H9 (cell line): ENCODE measurements at places on chromosomes 12 and 14.

GRCh38 chr12:85549640-85550039 lies 269.6 kb downstream of the ALX1 start:
- no peaks in the 10 kb centered on the region for H3K36me3 ChIP-seq
- H3K27me3 ChIP-seq, result no peaks in the 10 kb centered on the region
- H3K4me3 ChIP-seq, result no peak overlapping the region
- no peak for DNase-seq
- H3K4me1 ChIP-seq, result peaks cover 2% of the 10 kb centered on the region; the same call in 1 of the 2 replicates

GRCh38 chr12:14942196-14942931 lies 4.0 kb upstream of the ERP27 start:
- H3K27ac ChIP-seq, result no peak overlapping the region
- no peaks in the 10 kb centered on the region for H3K27me3 ChIP-seq
- H3K36me3 ChIP-seq, result no peaks in the 10 kb centered on the region
- no peaks in the 10 kb centered on the region for H3K4me1 ChIP-seq
- DNase-seq, result no peak
- H3K4me3 ChIP-seq, result no peak overlapping the region

GRCh38 chr12:132075026-132075713 lies 68.9 kb downstream of the DDX51 start:
- no peak overlapping the region for H3K4me3 ChIP-seq
- no peaks in the 10 kb centered on the region for H3K4me1 ChIP-seq
- H3K36me3 ChIP-seq, result peaks cover 72% of the 10 kb centered on the region
- H3K27me3 ChIP-seq, result no peaks in the 10 kb centered on the region

GRCh38 chr14:61813096-61813606 lies 50.9 kb downstream of the SNAPC1 start:
- peaks cover 15% of the 10 kb centered on the region for H3K27me3 ChIP-seq
- DNase-seq, result no peak
- H3K4me1 ChIP-seq, result no peaks in the 10 kb centered on the region
- no peak overlapping the region for H3K27ac ChIP-seq
- no peaks in the 10 kb centered on the region for H3K36me3 ChIP-seq

- no peaks in the 10 kb centered on the region for H3K27me3 ChIP-seq
- DNase-seq, result no peak
- no peak overlapping the region for H3K4me3 ChIP-seq
Measured at GRCh38 chr12:45260854-45261253, 45.0 kb downstream of the ANO6 start.

DNA sequence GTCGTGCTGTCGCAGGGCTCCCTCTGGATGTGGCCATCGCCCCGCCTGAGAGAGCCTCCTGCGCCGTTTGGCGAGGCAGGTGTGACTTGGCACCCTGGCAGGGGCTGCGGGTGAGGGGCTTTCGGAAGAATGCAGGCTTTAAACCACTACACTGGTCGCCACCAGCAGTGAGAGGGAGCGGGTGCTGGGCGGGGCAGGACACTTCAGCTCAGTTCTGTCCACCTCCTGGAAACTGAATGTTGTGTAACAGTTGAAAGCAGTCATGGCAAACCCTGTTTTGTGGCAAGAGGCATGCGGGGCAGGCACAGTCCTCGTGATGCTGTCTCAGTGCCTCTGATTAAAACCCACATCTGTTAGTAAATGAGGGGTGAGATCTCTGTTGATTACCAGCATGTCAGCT lies 55.9 kb downstream of the AACS start:
- H3K4me1 ChIP-seq, result no peaks in the 10 kb centered on the region
- H3K27me3 ChIP-seq, result no peaks in the 10 kb centered on the region
- DNase-seq, result no peak

- no peak overlapping the region for H3K4me3 ChIP-seq
- no peaks in the 10 kb centered on the region for H3K27me3 ChIP-seq
- peaks cover 3% of the 10 kb centered on the region; the same call in 1 of the 2 replicates for H3K36me3 ChIP-seq
Measured at GRCh38 chr14:34030864-34031263, 80.0 kb upstream of the EGLN3 start.

DNA sequence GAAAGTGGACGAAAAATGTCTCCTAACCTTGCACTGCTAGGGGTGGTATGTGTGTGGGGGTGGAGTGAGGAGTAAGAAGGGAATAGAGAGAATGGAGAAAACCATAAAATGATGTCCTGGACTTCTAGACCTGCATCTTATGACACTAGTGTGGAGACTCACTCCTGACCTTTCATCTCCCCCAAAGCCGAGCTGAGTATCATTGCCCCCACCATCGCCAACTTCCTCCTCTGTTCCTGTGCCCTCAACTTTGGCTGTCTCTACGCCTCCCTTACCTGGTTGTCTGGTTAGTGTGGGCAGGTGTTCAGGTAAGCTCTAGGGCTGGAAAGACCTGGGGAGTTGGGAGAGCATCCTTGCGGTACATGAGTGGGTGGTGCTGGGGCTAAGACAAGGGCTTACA lies 4.5 kb upstream of the KLHL33 start:
- H3K4me1 ChIP-seq, result no peaks in the 10 kb centered on the region
- DNase-seq, result no peak
- H3K4me3 ChIP-seq, result no peak overlapping the region
- no peak overlapping the region for H3K27ac ChIP-seq
- H3K27me3 ChIP-seq, result no peaks in the 10 kb centered on the region
- H3K36me3 ChIP-seq, result peaks cover 7% of the 10 kb centered on the region; the same call in 1 of the 2 replicates

DNA sequence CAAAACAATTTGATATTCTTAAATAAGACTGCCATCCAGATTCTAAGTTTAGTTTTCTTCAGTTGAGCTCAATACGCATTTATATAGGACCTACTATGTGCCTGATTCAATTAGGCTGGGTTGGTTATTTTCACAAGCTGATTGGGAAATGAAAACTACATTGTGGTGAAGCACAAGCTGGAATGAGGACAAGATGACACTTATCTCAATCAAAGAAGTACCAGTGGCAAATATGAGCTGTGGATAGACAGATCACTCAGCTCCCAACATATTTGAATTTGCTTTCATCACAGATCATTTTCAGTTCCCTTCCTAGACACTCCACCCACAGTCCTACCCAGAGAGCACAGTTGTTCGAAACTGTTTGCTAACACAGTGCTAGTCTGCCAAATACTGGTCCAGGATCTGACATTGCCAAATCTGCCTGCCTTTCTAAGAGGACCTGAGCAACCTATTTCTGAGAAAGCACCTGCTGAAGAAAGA lies 74.7 kb downstream of the LLPH start:
- no peak for DNase-seq
- H3K36me3 ChIP-seq, result no peaks in the 10 kb centered on the region
- H3K4me3 ChIP-seq, result no peak overlapping the region
- H3K27ac ChIP-seq, result no peak overlapping the region

DNA sequence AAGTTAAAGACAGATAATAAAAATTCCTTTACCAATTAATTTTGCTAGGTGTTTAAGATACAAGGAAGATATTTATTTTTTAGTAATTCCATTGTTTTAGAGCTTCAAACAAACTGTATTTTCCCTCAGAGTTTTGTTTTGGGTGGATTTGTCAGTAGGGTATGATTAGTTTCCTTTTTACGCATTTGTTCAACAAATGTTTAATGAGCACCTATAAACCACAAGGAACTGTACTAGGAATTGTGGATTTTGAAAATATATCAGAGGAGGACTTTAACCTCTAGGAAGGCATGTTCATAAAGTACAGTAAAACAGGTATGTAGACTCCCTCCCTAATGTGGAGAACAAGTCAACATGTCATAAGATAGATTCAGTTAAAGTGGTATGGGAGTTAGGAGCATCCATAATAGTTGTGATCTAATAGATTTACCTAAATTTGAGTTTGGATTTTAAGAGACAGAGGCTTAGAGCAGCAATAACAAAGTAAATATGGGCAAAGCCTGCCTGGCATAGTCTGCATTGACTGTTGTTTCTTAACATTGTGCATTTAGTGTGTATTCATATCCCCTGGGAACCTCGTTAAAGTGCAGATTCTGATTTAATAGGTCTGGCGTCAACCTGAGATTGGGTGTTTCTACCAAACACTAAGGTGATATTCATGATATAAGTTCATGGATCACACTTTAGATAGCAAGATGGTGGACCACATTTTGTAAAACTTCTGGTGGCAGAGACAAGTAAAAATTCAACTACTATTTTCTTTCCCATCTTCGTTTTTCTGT lies 232.0 kb downstream of the ERC1 start:
- H3K4me3 ChIP-seq, result no peak overlapping the region
- no peaks in the 10 kb centered on the region for H3K36me3 ChIP-seq
- H3K4me1 ChIP-seq, result no peaks in the 10 kb centered on the region
- no peak for DNase-seq
- no peak overlapping the region for H3K27ac ChIP-seq
- H3K27me3 ChIP-seq, result no peaks in the 10 kb centered on the region

GRCh38 chr14:61222388-61222787 lies 58.8 kb downstream of the TMEM30B start:
- no peak for DNase-seq
- H3K27me3 ChIP-seq, result no peaks in the 10 kb centered on the region
- H3K36me3 ChIP-seq, result no peaks in the 10 kb centered on the region
- no peaks in the 10 kb centered on the region; the same call in 1 of the 2 replicates for H3K4me1 ChIP-seq
- no peak overlapping the region for H3K27ac ChIP-seq

GRCh38 chr14:99078426-99078825 lies 193.6 kb downstream of the BCL11B start:
- H3K4me3 ChIP-seq, result no peak overlapping the region
- no peaks in the 10 kb centered on the region for H3K36me3 ChIP-seq
- H3K27me3 ChIP-seq, result no peaks in the 10 kb centered on the region
- peak; percentile 13 for DNase-seq
- no peak overlapping the region for H3K27ac ChIP-seq
- no peaks in the 10 kb centered on the region; the same call in 1 of the 2 replicates for H3K4me1 ChIP-seq

GRCh38 chr14:91722386-91722785 lies 9.5 kb downstream of the CATSPERB start:
- no peaks in the 10 kb centered on the region for H3K4me1 ChIP-seq
- no peak overlapping the region for H3K27ac ChIP-seq
- no peaks in the 10 kb centered on the region for H3K36me3 ChIP-seq
- DNase-seq, result no peak
- no peaks in the 10 kb centered on the region for H3K27me3 ChIP-seq
- no peak overlapping the region for H3K4me3 ChIP-seq

GRCh38 chr12:109724321-109724892 lies 10.8 kb downstream of the FAM222A start:
- DNase-seq, result no peak
- no peaks in the 10 kb centered on the region for H3K36me3 ChIP-seq
- no peaks in the 10 kb centered on the region for H3K4me1 ChIP-seq
- no peak overlapping the region for H3K27ac ChIP-seq
- no peak overlapping the region for H3K4me3 ChIP-seq

DNA sequence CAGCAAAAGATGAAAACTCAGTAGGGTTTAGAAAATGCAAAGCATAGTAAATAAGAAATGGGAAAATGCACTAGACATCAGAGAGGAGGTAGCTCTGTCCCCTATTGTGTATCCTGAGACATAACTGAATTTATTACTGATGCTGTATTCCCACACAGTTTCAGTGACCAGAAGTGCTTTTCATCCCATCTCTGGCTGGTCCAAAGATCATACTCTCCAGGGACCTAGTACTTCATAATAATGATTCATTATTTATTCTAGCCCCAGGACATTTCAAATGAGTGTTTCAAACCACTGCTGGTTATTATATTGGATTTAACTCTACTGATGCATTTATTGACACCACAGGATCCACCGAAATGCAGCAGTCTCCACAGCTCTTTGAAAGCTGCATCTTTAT lies 163.3 kb downstream of the PAWR start:
- H3K36me3 ChIP-seq, result no peaks in the 10 kb centered on the region
- peaks cover 9% of the 10 kb centered on the region for H3K4me1 ChIP-seq
- no peak for DNase-seq
- H3K27ac ChIP-seq, result no peak overlapping the region

GRCh38 chr14:68193970-68194681 lies 374.5 kb downstream of the RAD51B start:
- no peaks in the 10 kb centered on the region; the same call in 1 of the 2 replicates for H3K36me3 ChIP-seq
- no peak for DNase-seq
- H3K27me3 ChIP-seq, result no peaks in the 10 kb centered on the region
- H3K27ac ChIP-seq, result no peak overlapping the region

DNA sequence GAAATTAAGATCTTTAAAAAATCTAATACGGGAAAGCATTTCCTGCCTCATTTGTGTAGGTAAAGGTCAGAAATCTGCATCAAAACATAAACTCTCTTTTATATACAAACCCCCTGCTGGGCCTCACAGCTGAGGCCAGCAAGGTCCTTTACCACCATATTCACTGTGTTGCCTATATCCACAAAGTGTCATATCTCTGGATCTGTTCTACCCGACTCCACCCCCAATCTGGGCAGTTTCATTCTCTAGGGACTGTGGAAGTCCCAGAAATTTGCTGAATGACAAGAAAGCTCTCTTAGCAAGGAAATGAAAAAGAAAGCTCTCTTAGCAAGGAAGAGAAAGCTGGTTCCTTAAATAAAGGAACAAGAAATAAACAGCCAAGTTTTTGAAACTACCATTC lies 301.7 kb downstream of the KCNH5 start:
- peaks cover 6% of the 10 kb centered on the region; the same call in 1 of the 2 replicates for H3K4me1 ChIP-seq
- DNase-seq, result no peak
- no peaks in the 10 kb centered on the region for H3K27me3 ChIP-seq

GRCh38 chr12:82090165-82090564 lies 268.0 kb downstream of the CCDC59 start:
- no peak overlapping the region for H3K4me3 ChIP-seq
- H3K4me1 ChIP-seq, result no peaks in the 10 kb centered on the region
- no peaks in the 10 kb centered on the region for H3K27me3 ChIP-seq
- no peak for DNase-seq
- no peaks in the 10 kb centered on the region for H3K36me3 ChIP-seq

DNA sequence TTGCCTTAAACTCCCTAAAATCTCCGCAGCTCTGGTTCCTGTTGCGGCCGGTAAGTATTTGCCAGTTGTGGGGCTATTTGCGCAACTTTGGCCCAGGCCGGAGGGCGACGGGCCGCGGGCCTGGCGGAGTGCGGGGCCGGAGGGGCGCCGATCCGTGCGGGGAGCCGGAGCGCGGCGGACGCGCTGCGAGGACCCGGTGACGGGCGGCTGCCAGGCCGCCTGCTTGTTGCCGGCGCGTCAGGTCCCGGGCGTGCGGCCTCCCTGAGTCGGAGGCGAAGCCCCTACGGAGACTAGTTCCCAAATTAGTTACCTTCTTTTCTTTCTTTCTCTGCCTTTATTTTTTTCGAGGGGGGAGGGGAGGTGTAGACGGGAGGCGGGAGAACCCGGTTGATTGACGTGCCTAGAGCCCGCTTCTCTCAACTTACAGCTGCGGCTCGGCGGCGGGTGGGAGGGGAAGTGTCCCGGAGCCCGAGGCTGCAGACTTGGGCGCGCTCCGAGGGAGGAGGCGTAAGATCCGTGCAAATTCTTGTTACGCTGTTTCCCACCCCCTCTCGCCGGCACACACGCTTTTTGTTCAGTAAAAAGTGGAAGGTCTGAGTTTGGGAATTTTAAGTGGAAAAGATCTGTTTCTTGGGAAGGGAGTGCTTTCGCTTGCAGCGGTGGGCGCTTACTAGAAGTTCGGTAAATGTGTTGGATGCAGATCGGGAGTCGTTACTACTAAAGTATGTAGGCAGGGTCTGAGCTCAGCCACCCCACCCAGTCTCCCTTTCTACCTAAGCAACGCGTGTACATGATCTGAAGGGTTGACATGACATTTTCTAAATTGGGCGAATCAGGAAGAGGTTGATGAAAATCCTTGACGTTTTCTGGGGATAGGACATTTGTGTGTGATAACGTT lies 576 bp downstream of the ZBTB1 start:
- peak overlapping the region; percentile 66 for H3K27ac ChIP-seq
- no peaks in the 10 kb centered on the region for H3K27me3 ChIP-seq
- peak; percentile 88 for DNase-seq
- H3K4me3 ChIP-seq, result peak overlapping the region; percentile 86
